ENCODE measurements at places on chromosomes 1 and 21. TPM values are rescaled to one million over a fixed set of nuclear protein-coding genes. Genes with fewer than 3 reads are reported as not detected.

DNA sequence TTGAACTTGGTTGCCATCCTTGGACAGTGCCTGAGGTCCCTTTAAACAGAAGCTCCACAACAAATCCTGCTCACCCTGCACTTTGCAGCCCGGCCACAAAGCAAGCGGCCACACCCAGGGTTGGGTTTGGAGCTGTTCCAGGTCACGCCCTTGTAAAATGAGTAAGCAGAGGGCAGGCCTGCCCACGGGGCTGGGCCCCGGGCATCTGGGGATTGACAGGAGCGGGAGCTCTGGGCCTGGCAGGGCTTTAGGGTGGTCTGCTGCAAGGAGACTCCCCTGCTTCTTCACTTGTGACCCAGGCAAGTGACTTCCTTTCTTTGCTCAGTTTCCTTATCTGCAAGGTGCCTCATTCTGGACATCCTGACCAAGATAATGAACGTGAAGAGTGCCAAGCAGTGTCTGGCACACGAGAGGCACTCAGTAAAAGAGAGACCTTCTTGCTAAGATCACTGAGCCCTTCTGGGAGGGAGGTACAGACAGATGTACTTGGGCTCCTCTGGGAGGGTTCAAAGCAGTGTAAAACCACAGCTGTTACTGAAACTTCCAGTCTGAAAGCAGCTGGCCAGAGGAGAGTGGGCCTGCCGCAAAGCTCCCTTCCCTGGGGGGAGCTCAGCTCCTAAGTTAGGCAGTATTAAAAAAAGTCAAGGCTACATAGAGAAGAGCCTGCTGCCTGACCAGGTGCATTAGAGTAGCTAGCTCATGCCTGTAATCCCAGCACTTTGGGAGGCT, 2.6 kb downstream of the E2F2 start:
- H3K36me3 ChIP-seq, result no peaks in the 10 kb centered on the region
- no peaks in the 10 kb centered on the region for H3K27me3 ChIP-seq
- peak overlapping the region; percentile 78 for H3K4me3 ChIP-seq
- peaks cover 85% of the 10 kb centered on the region for H3K4me1 ChIP-seq
- H3K27ac ChIP-seq, result peak overlapping the region; percentile 95

- H3K4me3 ChIP-seq, result no peak overlapping the region
- peak; percentile 55 for DNase-seq
These were observed 77.9 kb downstream of the POFUT2 start for GRCh38 chr21:45209685-45210284.

DNA sequence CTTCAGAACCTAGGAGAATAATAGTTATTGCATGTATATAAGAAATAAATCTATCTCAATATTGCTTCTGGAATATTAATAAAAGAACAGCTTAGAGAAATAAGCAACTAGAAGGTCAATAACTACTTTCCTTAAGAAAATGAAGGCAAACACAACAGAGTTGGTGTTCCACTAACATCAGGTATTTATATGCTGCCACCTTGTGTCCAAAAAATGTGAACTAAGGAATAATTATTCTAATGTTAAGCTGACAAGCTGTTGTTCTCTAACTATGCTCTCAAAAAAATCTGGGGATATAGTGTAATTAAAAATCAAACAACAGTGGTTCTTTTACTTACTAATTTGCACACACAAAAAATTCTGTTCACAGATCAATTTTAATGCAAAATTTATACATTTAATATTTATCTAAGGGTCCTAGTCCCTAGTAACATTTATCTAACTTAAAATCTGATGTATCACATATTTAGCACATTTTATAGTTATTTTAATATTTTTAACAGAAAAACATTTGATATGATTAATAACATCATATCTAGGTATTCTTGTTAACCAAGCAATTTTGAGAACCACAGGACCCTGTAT, 39.6 kb downstream of the UCHL5 start:
- H3K36me3 ChIP-seq, result peaks cover 60% of the 10 kb centered on the region
- H3K4me3 ChIP-seq, result no peak overlapping the region
- no peaks in the 10 kb centered on the region for H3K4me1 ChIP-seq
- no peak overlapping the region for H3K27ac ChIP-seq
- no peaks in the 10 kb centered on the region for H3K27me3 ChIP-seq

DNA sequence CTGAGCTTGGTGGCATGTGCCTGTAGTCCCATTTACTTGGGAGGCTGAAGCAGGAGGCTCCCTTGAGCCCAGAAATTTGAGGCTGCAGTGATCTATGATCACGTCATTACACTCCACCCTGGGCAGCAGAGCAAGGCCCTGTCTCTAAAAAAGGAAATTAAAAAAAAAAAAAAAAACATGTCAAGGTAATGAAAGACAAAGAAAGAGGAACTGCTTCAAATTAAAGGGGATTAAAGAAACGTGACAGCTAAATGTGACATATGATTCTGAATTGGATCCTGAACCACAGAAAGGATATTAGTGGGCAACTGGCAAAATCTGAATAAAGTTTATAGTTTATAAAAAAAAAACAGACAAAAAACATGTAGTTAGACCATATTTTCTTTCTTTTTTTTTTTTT, 3.8 kb upstream of the C2CD4D start:
- no peak overlapping the region for H3K4me3 ChIP-seq
- DNase-seq, result peak; percentile 83
- H3K4me1 ChIP-seq, result peaks cover 30% of the 10 kb centered on the region
- H3K27ac ChIP-seq, result no peak overlapping the region
- no peaks in the 10 kb centered on the region for H3K36me3 ChIP-seq
- H3K27me3 ChIP-seq, result no peaks in the 10 kb centered on the region

GRCh38 chr1:56094168-56094567, 485.2 kb downstream of the PLPP3 start:
- H3K4me3 ChIP-seq, result no peak overlapping the region
- H3K4me1 ChIP-seq, result no peaks in the 10 kb centered on the region
- no peaks in the 10 kb centered on the region for H3K27me3 ChIP-seq
- H3K27ac ChIP-seq, result no peak overlapping the region

ETNK2 gene
- total RNA-seq, result not detected

- H3K36me3 ChIP-seq, result no peaks in the 10 kb centered on the region
- H3K27me3 ChIP-seq, result no peaks in the 10 kb centered on the region
- no peak overlapping the region for H3K4me3 ChIP-seq
These were observed 488.7 kb upstream of the USP24 start for GRCh38 chr1:55703726-55704363.

PDC gene
- total RNA-seq, result not detected

SELP gene
- total RNA-seq, result not detected

C1orf87 gene
- total RNA-seq, result not detected

DNA sequence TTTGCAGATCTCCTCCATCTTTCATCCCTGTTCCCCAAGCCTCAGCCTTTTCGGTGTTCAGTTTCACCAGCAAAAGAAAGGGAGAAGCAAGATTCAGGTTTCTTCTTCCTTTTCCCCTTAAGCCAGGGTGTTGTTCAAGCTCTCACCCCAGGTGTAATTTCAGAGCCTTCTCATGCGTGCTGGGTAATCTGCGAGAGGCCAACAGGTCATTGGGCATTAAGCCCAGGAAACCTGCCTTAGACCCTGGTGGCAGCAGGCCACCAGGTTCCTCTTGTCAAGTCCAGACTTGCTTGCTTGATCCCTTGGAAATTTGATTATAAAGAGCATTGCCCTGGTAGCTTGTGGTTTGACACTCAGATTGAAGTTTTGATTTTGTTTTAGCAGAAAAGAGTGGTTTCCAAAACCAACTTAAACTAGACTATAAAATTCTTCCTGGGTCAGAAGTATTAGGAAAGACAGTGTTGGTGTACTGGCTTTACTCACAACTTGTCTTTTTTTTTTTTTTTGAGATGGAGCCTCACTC, 6.9 kb downstream of the AKR1A1 start:
- H3K4me1 ChIP-seq, result peaks cover 5% of the 10 kb centered on the region
- H3K27me3 ChIP-seq, result no peaks in the 10 kb centered on the region

USH2A gene
- total RNA-seq, result not detected

NCMAP gene
- total RNA-seq, result not detected

DNA sequence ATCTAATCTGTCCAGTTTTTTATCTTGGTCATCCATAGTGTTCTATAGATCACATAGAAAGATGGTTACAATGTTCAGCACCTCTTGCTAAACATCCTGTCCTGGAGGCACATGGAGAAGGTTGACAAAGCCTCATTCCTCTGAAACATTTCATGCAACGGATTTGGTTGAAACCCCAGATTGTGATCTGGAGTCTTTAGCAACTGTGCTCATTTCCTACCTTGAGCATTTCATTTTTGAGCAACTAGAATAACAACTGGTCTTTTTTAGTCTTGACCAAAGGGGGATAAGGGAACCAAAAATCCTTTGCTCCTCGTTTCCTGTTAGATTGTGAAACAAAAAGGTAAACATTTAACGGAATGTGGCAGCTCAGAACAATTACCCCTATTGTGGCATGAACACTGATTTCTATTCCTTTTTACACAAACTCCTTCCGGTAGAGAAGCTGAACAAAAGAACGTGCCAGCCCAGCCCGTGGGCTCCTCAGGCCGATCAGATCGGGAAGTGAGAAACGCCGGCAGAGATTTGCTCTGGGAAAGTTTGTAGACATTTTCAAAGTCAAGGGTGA, 94.7 kb upstream of the ERRFI1 start:
- H3K27me3 ChIP-seq, result no peaks in the 10 kb centered on the region
- H3K4me3 ChIP-seq, result no peak overlapping the region
- H3K27ac ChIP-seq, result no peak overlapping the region
- no peaks in the 10 kb centered on the region for H3K4me1 ChIP-seq
- DNase-seq, result no peak
- no peaks in the 10 kb centered on the region for H3K36me3 ChIP-seq

DNA sequence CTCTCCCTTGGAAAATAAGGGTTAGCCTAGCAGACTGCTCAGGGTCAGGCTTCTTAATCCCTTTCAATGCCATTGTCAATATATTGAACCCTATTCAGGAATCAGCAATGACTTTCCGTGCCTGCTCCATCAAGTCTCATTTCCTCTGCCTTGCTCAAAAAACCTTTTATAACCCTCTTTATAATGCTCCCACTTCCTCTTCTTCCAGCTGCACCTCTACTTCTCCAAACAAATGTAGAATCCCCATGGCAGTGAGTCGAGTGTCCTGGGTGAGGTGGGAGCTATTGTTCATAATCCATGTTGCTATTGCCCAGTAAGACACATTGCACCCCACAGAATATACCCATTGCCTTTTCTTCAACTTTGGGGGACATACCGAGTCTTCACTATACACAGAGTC, 58.6 kb downstream of the OLIG1 start:
- 0 out of 2 replicates have a peak, but pooled peaks cover 3% of the 10 kb centered on the region for H3K4me1 ChIP-seq
- H3K4me3 ChIP-seq, result no peak overlapping the region
- H3K36me3 ChIP-seq, result no peaks in the 10 kb centered on the region
- no peak overlapping the region for H3K27ac ChIP-seq
- no peaks in the 10 kb centered on the region for H3K27me3 ChIP-seq

GRCh38 chr1:231376101-231376500, 38.0 kb downstream of the SPRTN start:
- peaks cover 8% of the 10 kb centered on the region for H3K4me1 ChIP-seq
- H3K4me3 ChIP-seq, result no peak overlapping the region
- no peaks in the 10 kb centered on the region for H3K27me3 ChIP-seq
- H3K36me3 ChIP-seq, result no peaks in the 10 kb centered on the region
- no peak for DNase-seq
- no peak overlapping the region for H3K27ac ChIP-seq

DNA sequence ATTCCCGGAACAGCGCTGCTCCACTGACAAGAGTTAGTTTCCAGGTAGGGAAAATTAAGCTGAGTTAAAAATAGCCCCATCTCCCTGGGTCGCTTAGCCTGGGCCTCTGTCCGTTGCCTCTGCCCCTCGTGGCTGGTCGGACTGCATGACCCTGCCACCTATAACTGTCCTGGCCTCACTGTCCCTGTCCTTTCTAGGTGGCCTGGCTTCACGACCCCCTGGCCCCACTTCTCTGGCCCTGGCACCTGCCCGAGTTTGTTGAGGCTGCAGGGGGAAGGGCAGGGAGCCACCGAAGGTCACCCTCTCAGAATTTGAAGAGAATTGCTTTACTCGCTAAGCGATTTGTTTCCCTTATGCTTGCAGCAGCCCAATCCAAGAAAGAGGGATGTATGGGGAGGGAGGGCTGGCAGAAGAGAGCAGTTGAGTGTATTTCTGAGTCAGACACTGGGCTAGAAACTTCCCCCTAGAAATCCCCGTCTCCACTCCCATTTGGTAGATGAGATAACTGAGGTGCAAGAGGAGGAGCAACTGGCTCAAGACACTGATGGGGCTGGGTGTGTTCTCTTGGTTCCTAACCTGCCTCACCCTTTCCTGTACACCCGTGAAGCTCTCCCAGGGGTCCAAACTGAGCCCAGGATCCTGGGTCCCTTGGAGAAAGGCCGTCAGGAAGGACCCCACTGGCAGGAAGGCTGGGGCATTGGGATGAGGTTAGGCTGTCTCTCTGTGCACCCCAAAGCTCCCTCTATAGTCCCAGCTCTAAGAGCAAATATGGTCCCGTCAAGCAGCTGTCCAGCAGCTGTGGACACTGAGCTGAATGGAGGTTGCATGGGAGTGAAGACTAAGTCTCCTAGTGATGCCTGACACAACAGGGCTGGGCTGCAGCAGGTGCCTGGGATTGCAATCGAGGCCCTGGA, 2.9 kb upstream of the EDN2 start:
- no peak overlapping the region for H3K4me3 ChIP-seq
- no peak overlapping the region for H3K27ac ChIP-seq
- H3K27me3 ChIP-seq, result no peaks in the 10 kb centered on the region

- H3K36me3 ChIP-seq, result no peaks in the 10 kb centered on the region
- no peak for DNase-seq
- H3K4me1 ChIP-seq, result no peaks in the 10 kb centered on the region
- H3K27ac ChIP-seq, result no peak overlapping the region
- H3K4me3 ChIP-seq, result no peak overlapping the region
These were observed 36.0 kb upstream of the COL6A2 start for GRCh38 chr21:46061950-46062349.

PKNOX1 gene
- total RNA-seq, result 28.1 TPM

NCAM2 gene
- 0.18 TPM for total RNA-seq

CHIA gene
- not detected for total RNA-seq

OR2L3 gene
- not detected for total RNA-seq

GRCh38 chr21:29145852-29146453, 15.5 kb downstream of the MAP3K7CL start:
- H3K27ac ChIP-seq, result no peak overlapping the region
- no peak for DNase-seq
- H3K27me3 ChIP-seq, result no peaks in the 10 kb centered on the region
- no peak overlapping the region for H3K4me3 ChIP-seq
- H3K4me1 ChIP-seq, result peaks cover 7% of the 10 kb centered on the region
- H3K36me3 ChIP-seq, result no peaks in the 10 kb centered on the region

- no peak overlapping the region for H3K27ac ChIP-seq
- H3K4me1 ChIP-seq, result peaks cover 13% of the 10 kb centered on the region
- no peak for DNase-seq
- H3K27me3 ChIP-seq, result no peaks in the 10 kb centered on the region
These were observed 15.6 kb upstream of the AIM2 start for GRCh38 chr1:159092036-159092760.

DNA sequence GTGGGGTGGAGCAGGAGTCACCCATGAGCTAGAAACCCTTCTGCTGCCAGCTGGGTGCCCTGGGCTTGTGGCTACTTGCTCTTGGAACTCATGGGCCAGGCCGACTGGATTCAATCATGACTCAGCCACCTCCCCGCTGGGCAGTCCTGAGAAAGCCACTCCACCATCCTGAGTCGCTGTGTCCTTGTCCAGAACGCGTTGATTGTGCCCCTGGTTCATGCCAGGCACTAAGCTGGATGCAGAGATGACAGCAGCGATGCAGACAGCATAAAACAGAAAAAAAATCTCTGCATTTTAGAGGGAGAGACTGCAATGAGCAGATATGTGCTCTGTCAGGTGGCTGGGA, 10.6 kb downstream of the PADI1 start:
- H3K27me3 ChIP-seq, result no peaks in the 10 kb centered on the region
- H3K4me3 ChIP-seq, result no peak overlapping the region
- no peak overlapping the region for H3K27ac ChIP-seq
- DNase-seq, result no peak

ENAH gene
- not detected for total RNA-seq
